Aorta (tissue), 5 donors: ENCODE measurements at places on chromosomes 7 and 10. TPM values are rescaled to one million over a fixed set of nuclear protein-coding genes. Genes with fewer than 3 reads are reported as not detected.

DNA sequence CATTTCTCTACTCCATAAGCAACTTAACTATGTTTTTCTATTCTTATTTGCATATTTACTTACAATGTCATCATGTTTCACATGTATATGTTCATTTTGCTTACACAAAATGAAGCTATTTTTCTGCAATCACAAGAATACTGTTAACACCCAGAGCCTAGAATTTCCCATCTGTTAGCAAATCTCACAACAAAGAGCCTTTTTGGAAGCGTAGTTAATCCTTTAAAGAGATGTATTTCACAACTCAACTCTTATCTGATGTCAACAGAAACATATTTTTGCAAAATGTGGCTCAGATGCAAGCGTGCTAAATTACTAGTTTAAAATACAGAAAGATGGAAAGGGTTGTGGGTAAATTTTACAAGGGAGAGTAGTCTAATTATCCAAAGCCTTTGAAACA is 110.6 kb upstream of the COL1A2 start:
- DNase-seq, result no peak

DNA sequence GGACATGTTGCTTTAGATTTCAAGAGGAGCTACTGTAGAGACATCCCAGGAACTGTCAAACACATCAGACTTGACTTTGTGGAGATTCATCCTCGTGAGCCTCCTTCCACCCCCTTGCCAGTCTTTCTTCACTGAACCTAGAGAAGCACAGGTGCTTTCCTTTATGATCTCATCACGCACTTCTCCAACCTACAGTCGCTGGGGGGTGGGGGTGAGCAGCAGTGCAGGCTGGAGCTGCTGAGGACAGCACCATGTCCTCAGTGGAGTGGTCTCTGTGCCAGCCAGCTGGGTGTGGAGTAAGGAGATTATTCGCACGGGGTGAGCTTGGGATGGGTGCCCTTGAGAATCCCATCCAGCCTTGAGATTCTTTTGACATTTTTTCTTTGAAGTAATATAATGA is 88.1 kb downstream of the VOPP1 start:
- DNase-seq, result no peak

- DNase-seq, result no peak
Measured at GRCh38 chr10:90413196-90413595, 444.6 kb downstream of the HTR7 start.

DNA sequence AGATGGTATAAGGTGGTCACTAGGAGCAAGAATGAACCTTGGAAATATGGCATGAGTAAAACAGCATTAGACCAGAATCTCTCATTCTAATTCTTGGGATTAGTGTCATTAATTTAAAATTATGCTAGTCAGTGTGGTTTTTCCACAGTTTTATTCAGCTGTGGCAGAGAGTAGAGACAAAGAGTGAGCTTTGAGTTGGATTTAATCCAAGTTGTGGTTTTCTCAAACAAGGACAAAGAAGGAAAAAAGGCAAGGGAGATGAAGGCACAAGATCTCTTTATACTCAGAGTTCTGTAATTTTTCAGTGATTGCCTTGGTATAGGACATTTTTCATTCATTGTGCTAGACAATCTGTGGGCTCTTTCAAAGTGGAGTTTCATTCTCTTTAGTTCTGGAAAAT is 28.2 kb upstream of the AKAP9 start:
- DNase-seq, result no peak

- no peak for DNase-seq
Measured at GRCh38 chr10:4082861-4083260, 297.9 kb upstream of the KLF6 start.

- no peak for DNase-seq
Measured at GRCh38 chr10:44965651-44966097, 6.1 kb downstream of the RASSF4 start.

DNA sequence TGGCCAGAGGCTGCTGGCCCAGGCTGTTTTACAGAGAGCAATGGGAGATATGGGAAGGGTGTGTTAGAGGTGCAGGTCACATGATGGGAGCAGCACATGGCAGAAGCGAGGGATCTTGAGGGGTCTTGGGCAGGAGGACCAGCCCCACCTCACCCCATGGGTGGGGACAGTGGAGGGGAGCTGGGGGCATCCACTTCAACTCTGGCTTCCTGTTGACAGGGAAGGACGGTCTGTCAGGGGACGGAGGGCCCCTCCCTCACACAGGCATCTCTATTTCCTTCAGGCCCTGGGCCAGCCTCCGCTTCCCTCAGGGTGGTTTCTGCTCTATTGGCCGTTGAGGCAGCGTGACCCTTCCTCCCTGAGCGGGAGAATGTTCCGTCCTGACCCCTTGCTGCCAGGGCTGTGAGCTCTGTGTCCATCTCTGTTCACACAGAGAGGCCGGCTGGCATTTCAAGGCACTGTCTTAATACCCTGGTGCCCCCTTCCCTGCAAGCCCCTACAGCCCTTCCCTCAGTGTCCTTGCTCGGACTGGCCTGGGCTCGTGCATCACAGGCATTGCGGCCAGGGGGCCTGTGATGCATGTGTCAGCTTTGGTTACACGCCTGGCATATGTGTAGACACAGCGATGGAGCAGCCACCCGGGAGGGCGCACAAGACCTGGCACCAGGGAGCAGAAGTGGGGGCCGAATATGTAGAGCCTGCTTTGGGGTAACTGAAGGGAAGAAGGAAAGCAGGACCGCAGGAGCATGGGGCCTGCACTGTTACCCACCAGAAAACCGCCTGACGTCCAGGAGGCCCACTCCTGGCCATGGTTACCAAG is 31.8 kb downstream of the RAMP3 start:
- DNase-seq, result no peak

DNA sequence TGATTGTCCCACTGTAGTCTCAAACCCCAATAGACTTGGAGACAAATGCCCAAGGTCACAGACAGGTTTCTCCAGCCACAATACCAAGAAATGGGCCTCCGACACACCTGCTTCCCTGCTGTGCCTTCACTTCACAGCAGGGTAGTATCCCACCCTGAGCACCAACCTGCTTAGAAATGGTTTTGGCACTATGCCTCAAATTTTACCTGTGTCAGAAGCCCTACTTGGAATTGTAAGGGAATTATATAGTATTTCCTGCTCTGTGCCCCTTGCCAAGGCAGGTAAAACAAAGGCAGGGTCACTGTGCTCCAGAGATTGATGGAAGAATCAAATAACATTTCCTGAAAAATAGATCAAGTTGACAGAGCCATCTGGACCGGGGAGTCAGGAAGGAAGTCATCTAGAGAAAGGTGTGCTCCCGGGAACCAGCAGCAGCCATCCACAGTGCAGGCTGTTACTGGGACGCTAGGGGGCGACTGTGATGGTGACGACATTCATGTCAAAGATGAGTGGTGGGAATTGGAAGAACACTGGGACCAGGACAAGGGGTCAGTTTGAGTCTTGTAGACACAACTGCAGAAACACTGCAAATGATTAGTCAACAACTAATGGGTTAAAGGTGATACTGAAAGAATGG is 117.8 kb upstream of the AKR1E2 start:
- DNase-seq, result no peak

GRCh38 chr7:137423321-137423720 is 79.8 kb upstream of the PTN start:
- DNase-seq, result no peak

GRCh38 chr7:36202398-36202797 is 49.3 kb downstream of the EEPD1 start:
- DNase-seq, result no peak

DNA sequence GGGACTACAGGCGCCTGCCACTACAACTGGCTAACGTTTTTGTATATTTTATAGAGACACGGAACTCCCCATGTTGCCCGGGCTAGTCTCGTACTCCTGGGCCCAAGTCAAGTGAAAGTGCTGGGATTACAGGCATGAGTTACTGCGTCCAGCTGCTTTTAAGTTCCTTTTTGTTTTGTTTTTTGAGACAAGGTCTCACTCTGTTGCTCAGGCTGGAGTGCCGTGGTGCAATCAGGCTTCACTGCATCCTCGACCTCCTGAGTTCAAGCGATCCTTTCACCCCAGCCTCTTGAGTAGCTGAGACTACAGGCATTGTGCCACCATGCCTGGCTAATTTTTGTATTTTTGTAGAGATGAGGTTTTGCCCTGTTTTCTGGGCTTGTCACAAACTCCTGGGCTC is 155.0 kb downstream of the GALNT17 start:
- no peak for DNase-seq

DNA sequence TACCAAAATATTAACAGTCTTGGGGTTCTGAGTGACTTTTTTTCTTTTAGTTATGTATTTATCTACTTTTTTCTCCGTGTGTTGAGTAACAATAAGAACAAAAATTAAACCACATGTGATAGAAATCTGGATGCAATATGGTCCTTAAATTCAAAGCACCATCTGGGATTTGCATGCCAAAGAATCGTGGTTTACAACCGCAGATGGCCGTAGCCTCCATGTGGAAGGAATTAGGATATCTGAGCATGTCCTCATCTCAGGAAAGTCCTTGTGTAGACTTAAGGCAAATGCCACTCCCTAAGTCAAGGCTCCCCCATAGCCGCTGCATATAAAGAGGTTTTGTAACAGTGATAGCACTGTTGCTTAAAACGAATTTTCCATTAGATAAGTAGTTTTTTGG is 304.0 kb downstream of the ZEB1 start:
- DNase-seq, result no peak

GRCh38 chr7:127908430-127909258 is 122.6 kb downstream of the LRRC4 start:
- DNase-seq, result no peak

- peak; percentile 36 for DNase-seq
Measured at GRCh38 chr10:49747303-49747646, 14.8 kb downstream of the OGDHL start.

DNA sequence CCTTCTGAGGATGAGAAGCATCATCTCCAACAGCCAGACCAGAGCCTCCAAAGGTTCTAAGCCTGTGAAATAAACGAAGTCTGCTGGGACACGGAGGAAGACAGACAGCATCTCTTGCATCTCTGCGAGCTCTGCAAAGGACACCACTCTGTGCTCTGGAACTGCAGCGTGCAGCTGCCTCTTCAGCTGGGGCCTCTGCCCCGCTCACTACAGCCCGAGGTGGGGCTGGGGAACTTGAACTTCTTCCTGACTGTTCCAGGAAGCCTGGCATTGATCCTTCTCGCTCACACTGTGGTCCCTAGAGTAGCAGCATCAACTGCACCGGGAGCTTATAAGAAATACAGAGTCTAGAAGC is 163.3 kb downstream of the USP6NL start:
- no peak for DNase-seq

DNA sequence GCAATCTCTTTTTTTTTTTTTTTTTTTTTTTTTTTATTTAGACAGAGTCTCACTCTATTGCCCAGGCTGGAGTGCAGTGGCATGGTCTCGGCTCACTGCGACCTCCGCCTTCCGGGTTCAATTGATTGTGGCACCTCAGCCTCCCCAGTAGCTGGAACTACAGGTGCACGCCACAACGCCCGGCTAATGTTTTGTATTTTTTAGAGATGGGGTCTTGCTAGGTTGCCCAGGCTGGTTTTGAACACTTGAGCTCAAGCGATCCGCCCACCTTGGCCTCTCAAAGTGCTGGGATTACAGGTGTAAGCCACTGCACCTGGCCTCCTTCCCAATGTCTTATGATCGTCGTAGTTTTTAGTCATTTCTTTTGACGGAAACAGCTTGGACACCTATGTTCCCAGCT is 6.6 kb upstream of the ZNF853 start:
- no peak for DNase-seq

GRCh38 chr7:32335107-32335506 is 155.1 kb downstream of the LSM5 start:
- DNase-seq, result no peak

- DNase-seq, result peak; percentile 8
Measured at GRCh38 chr10:47038881-47039561, 127.8 kb downstream of the PTPN20 start.

GRCh38 chr7:132643302-132643701 is 67.0 kb upstream of the PLXNA4 start:
- DNase-seq, result no peak

DNA sequence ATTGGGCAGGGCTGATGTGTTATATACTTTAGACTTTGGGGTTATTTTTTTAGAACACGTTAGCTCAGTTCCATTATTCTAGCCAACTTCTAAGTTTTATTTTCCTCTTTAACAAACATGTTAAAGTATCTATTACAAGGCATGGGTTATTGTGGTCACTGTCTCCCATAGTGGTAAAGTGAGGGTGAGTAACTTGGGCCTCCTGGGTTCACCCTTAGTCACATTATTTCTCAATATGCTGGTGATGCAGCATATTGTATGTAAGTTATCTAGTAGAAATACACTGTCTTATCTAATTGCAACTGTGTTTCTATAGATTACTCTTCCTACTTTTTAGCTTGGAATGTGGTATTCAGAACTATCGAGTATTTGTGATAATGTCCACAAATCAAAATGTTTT is 65.9 kb downstream of the BBS9 start:
- no peak for DNase-seq

The ATP6V0A4 gene
- not detected for polyA plus RNA-seq

The SMKR1 gene
- not detected for polyA plus RNA-seq

The PALD1 gene
- polyA plus RNA-seq, result 5.7 TPM

The VAX1 gene
- not detected for polyA plus RNA-seq

The ZNF117 gene
- polyA plus RNA-seq, result 6.1 TPM

The NCF1 gene
- 0.87 TPM for polyA plus RNA-seq

The PILRA gene
- 10.6 TPM for polyA plus RNA-seq

The LRIT1 gene
- polyA plus RNA-seq, result not detected

The SKIDA1 gene
- polyA plus RNA-seq, result 0.15 TPM

The BHLHA15 gene
- not detected for polyA plus RNA-seq
